ENCODE measurements at places on chromosomes 11 and 22. TPM values are rescaled to one million over a fixed set of nuclear protein-coding genes. Genes with fewer than 3 reads are reported as not detected.

The VSIG10L2 gene
- not detected for total RNA-seq

The RTN4RL2 gene
- not detected for total RNA-seq

The FXYD6 gene
- total RNA-seq: 0.72 TPM

The RCOR2 gene
- total RNA-seq: 1.9 TPM

The MRPL23 gene
- 162 TPM for total RNA-seq

The KRTAP5-7 gene
- not detected for total RNA-seq

The NNMT gene
- total RNA-seq: 356 TPM

The GDPD5 gene
- total RNA-seq: 0.21 TPM

The DLG2 gene
- 0.85 TPM for total RNA-seq

The FAU gene
- 363 TPM for total RNA-seq

The SLC35E4 gene
- total RNA-seq: 10.4 TPM

The ACRV1 gene
- under 0.01 TPM for total RNA-seq

The RTN4R gene
- total RNA-seq: 4.9 TPM

The UCP3 gene
- not detected for total RNA-seq

The SHANK2 gene
- 9.6 TPM for total RNA-seq

The PTH gene
- total RNA-seq: not detected

The PHLDB1 gene
- total RNA-seq: 10.2 TPM

The MAPK8IP2 gene
- total RNA-seq: 0.43 TPM

The TMPRSS4 gene
- total RNA-seq: 48.7 TPM

The FLRT1 gene
- total RNA-seq: not detected
